ENCODE measurements at places on chromosomes 5 and 9. TPM values are rescaled to one million over a fixed set of nuclear protein-coding genes. Genes with fewer than 3 reads are reported as not detected.

IFNA13 gene
- total RNA-seq: not detected

MACIR gene
- total RNA-seq: 0.63 TPM

CATSPER3 gene
- total RNA-seq: 0.86 TPM

OBP2B gene
- total RNA-seq: not detected

TYRP1 gene
- total RNA-seq: not detected

PDE8B gene
- total RNA-seq: 5.5 TPM

SOHLH1 gene
- not detected for total RNA-seq

CAVIN4 gene
- 0.13 TPM for total RNA-seq

ADAMTS12 gene
- total RNA-seq: 1.9 TPM

TXNDC8 gene
- not detected for total RNA-seq

FOXD4 gene
- not detected for total RNA-seq

PITX1 gene
- total RNA-seq: 0.40 TPM

AK8 gene
- total RNA-seq: not detected

PCDHB13 gene
- total RNA-seq: 0.65 TPM

GLRA1 gene
- total RNA-seq: not detected

SLIT3 gene
- 0.75 TPM for total RNA-seq

NR6A1 gene
- 2.4 TPM for total RNA-seq

SPINK7 gene
- total RNA-seq: not detected

CKMT2 gene
- 0.78 TPM for total RNA-seq

GRM6 gene
- not detected for total RNA-seq

AUH gene
- 14.6 TPM for total RNA-seq

HSD17B3 gene
- 1.7 TPM for total RNA-seq

STING1 gene
- 8.0 TPM for total RNA-seq

HTR1A gene
- total RNA-seq: not detected

ZNF366 gene
- total RNA-seq: 1.7 TPM

TMEM161B gene
- 7.3 TPM for total RNA-seq

PLPP7 gene
- 0.30 TPM for total RNA-seq

NPR3 gene
- total RNA-seq: 3.5 TPM

LTC4S gene
- 2.6 TPM for total RNA-seq

FOXD1 gene
- not detected for total RNA-seq

TBC1D2 gene
- total RNA-seq: 17.4 TPM

ANKRD31 gene
- not detected for total RNA-seq

OR2Y1 gene
- not detected for total RNA-seq

ARL10 gene
- 1.8 TPM for total RNA-seq

PDZD2 gene
- 0.63 TPM for total RNA-seq

MAMDC2 gene
- total RNA-seq: 0.48 TPM

RPL37 gene
- total RNA-seq: 375 TPM

C5orf58 gene
- total RNA-seq: not detected

CDH18 gene
- not detected for total RNA-seq

SARDH gene
- 208 TPM for total RNA-seq

HAVCR1 gene
- 0.23 TPM for total RNA-seq

GPR151 gene
- not detected for total RNA-seq

ROR2 gene
- total RNA-seq: 0.15 TPM

SIT1 gene
- 0.23 TPM for total RNA-seq

RNF180 gene
- total RNA-seq: 4.4 TPM

FST gene
- 16.9 TPM for total RNA-seq

RFX3 gene
- total RNA-seq: 2.6 TPM

Measured in left lobe of liver (tissue), 2 donors.